Tongue (tissue), 3 donors: ENCODE measurements at places on chromosomes 7 and 10.

DNA sequence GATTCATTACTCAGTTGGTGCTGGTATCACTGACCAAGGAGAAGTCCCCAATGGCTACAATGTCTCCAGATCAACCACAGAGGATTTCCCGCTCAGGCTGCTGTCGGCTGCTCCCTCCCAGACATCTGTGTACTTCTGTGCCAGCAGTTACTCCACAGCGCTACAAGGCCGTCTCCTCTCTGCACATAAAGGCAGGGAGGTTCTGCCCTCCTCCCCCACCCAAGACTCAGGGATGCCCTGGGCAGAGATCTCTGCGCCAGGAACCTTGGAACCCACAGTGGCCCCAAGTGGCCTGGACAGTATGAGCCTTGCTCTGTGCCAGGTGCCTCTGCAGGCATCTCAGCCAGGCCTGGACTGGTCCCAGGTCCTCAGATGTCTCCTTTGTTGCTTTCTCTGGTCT is 193.4 kb upstream of the PRSS58 start:
- no peak for DNase-seq

GRCh38 chr7:51123322-51124019 is 193.1 kb downstream of the COBL start:
- peak; percentile 29 for DNase-seq

- DNase-seq = no peak
Measured at GRCh38 chr10:31864834-31865518, 63.7 kb downstream of the ARHGAP12 start.

DNA sequence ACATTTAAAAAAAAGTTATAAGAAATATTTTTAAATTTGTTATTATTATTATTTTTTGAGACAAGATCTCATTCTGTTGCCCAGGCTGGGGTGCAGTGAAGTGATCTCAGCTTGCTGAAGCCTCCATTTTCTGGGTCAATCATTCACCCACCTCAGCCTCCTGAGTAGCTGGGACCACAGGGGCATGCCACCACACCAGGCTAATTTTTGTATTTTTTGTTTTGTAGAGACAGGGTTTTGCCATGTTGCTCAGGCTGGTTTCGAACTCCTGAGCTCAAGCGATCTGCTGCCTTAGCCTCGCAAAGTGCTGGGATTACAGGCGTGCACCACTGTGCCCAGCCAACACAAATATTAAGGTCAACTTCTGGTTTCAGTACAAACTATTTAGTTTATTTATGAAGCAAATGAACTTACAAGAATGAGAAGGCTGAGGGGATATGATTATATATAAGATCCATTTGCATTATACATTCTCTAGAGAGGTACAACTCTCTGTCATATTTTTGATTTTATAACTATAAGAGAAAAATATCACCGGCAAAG is 45.9 kb upstream of the FAM133B start:
- no peak for DNase-seq

- DNase-seq = no peak
Measured at GRCh38 chr10:68194290-68194689, 37.6 kb downstream of the ATOH7 start.

DNA sequence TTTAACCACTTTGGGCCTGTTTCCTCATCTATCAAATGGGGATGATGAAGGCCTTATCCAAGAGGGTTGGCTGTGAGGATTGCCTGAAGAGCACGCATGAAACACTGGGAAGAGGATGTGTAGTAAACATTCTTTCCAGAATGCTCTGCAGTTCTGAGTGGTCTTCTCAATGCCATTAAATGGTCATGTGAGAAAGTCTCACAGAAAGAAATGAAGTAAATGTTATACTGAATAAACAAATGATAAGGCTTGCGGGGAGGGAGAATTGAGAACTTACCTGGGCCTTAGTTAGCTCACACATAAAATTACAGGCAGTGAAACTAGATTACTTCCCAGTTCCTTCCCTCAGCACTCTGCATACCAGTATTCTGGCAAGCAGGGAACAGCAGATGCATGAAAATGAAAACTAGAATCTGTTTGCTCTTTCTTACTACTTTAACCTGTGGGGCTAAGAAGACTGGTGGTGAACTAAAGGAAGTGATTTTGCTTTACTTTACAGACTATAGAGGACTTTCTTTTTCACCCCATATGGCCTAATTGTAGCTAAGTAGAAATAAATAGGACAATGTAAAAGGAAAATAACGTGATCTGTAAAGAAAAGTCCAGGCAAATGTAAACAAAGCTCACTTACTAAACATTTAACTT is 135.3 kb upstream of the CCDC6 start:
- no peak for DNase-seq

GRCh38 chr10:46545861-46546590 is 10.4 kb downstream of the GPRIN2 start:
- no peak for DNase-seq

DNA sequence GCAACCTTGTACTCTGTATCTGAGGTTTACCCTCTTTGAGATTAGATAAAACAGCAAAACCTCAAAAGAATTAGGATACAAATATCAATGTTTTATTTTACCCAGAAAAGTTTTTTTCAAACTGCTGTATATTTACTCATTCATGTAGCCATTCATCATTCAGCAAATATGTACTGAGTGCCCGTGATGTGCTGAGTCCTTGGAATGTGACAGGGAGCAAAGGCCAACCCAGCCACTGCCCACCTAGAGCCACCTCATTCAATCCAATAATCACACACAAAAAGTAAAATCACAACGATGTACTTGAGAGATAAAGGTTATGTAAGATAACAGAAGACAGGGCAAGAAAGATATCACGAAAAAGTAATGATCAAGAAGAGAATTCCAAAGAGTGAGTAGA is 187.4 kb downstream of the CDCA7L start:
- DNase-seq = no peak

DNA sequence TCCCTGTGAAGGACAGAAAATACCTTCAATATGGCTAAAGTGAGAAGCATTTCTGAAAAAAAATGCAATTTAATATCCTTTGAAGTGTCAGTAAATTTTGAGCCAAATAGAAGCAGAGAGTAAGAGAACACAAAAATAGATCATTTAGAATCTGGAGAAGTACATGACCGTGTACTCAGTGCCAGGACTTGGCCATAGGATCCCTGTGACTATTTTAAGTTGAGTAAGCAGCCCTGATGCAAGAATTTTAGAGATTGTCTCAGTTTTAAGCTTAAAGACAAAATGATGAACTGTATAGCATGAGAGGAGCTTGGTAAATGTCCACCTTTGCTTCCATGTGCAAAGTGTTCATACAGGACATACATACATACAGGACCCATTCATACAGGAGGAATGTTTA is 2.5 kb downstream of the PTER start:
- DNase-seq = no peak

GRCh38 chr10:80485946-80486764 is 32.0 kb downstream of the TSPAN14 start:
- DNase-seq = no peak

DNA sequence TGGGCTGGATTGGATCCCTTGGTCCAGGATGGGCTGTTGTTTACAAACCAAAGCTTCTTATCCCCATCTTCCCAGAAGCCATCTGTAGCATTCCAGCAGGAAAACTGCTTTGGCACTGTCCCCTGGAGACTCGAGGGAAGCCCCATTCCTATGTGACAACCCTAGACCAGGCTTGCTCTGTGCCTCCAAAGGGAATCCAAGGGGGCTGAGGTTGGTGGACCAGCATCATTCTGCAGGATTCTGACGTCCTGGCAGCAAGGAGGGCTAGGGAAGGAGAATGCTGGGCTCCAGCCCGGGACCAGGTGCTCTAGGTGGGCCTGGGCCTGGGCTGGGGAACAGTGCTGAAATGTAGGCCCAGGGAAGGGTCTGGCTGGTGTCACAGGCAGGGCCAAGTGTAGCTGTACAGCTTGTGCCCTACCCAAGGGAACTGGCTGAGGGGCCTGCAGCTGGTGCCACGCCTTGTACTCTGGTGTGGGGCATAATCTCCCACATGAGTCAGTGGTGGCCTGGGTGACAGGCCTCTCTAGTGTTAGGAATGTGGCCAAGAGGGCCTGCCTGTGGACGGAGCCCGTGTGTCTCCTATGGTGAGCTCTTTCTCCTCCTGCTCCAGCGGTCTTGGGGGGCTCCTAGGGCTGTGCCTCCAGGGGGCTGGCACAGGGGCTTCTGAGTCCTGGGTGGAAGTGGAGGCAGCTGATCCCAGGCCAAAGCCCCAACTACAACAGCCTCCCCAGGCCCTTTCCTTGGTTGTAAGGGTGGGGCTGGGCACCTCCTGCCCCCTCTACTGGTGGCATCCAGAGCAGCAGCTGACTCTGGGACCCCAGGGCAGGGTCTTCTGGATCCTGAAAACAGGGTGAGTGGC is 25.2 kb downstream of the TRIM8 start:
- DNase-seq = peak; percentile 84

GRCh38 chr10:83994325-83994724 is 145.0 kb upstream of the GHITM start:
- DNase-seq = no peak

DNA sequence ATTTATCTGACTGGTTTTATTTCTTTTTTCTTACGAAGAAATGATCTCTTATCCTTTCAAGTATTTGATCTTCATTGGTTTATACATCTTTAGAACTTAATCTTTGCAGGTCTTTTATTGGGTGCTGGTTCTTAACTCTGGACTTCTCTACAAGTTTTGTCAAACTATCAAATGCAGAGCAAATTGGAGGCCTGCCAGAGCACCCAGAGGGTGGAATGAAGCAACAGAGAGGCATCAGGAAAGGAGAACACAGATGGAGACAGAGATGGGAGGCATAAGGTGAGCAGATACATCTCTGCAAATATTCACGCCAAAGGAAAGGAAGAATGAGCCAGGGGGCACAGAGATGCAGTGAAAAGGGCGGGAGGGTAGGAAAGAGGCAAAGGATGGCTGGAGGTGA is 130.3 kb downstream of the PKD1L1 start:
- no peak for DNase-seq

DNA sequence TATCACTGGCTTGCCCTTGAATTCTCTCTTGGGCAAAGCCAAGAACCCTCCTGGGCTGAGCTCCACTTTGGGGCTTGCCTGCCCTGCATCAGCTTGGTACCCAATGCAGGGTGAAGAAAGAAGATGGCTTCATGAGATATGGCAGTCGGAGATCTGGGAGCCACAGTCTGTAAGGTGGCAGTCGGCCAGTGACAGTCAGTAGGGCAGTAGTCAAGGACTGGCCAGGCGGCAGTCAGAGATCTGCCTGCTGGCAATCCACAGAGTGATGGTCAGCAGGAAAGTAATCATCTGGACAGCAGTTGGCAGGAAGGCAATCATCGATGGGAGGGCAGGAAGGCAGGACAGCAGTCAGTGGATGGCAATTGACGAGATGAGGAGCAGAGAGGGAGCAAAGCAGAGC is 32.6 kb upstream of the CNNM1 start:
- DNase-seq = no peak

DNA sequence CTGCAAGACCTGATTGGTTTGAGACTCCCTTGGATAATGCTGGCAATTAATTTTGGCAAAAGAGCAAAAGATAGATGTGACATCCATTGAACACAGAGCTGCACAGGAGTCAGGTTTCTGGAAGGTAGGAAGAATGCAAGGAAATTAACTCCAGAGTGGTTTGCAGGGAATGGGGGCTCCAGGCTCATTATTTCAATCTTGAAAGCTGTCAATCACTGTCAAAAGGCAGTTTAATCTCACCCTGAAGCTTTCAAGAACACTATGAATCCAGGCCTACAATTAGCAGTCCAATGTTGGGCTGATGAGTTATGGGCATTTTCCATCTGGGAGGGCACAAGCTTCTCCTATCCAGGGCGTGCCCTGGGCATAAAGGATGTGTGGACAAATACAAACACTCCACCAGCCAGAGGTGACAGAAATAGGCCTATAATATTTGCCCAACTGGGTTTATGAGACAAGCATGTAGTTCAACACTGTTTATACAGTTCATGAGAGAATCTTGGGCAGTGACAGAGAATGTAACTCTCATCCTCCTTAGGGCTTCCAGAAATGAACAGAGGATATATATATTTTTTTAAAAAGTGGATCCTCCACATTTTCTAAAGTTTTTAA is 80.5 kb downstream of the KCNMA1 start:
- DNase-seq = no peak

GRCh38 chr7:33816106-33816505 is 89.2 kb upstream of the BMPER start:
- no peak for DNase-seq

DNA sequence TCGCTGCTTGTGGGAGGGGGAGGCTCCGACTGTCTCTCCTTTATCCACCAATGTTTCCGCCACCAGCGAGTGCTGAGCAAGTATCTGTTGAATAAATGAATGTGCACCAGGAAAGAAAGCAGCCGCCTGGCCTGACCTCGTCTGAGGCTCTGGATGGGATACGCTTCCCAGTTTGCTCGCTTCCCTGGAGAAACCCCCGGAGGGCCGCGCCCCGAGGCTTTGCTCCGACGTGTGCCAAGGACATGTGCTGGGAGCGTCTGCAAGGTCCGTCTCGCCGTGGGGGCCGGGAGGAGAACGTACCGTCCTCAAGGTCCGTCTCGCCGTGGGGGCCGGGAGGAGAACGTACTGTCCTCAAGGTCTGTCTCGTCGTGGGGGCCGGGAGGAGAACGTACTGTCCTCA is 536.4 kb downstream of the DNAJB6 start:
- DNase-seq = no peak

DNA sequence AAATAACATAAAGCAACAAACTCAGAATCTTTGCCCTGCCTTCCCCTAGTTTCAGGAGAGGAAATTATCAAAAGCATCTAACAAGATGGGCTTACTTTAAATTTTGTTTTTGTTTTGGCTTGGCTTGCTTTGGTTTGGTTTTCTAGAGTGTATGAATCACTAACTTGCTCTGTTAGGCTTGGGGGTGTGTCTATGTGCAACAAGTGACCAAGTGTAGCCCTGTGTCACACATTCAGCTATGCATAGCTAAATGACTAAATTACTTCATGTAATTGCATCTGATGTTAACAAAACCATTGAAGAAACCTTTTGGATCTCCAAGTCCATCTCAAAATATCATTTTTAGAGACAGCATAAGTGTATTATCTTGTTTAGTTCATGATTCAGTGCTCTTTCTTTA is 251.0 kb downstream of the TFEC start:
- no peak for DNase-seq

DNA sequence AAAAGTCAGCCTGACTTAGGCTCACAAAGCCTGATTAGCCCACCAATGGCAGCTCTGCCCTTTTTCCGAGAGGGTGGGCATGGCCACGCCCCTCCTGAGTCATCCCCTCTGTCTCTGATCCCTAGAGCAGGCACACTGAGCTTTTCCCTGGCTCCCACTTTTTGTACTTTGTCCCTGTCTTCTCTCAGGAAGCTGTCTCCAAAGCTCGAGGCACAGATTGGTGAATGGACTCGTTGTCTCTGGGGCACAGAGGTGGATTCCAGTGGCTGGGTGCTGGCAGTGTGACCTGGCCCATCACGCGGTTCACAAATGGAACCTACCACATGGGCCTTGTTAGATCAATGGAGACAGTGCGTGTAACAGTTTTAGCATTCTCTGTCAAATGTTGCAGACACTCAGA is 313.5 kb downstream of the WDR37 start:
- DNase-seq = no peak

- DNase-seq = peak; percentile 25
Measured at GRCh38 chr7:125316466-125316865, 386.8 kb upstream of the POT1 start.

GRCh38 chr10:43963379-43963778 is 314.7 kb upstream of the ZNF32 start:
- no peak for DNase-seq

GRCh38 chr10:72049969-72050781 is 38.2 kb downstream of the SPOCK2 start:
- no peak for DNase-seq

GRCh38 chr7:105298439-105298894 is 90.3 kb downstream of the SRPK2 start:
- DNase-seq = no peak

GRCh38 chr10:17703706-17704105 is 48.3 kb upstream of the TMEM236 start:
- DNase-seq = peak; percentile 14

GRCh38 chr7:155791214-155791737 is 21.0 kb downstream of the SHH start:
- no peak for DNase-seq
